ENCODE measurements at places on chromosomes 4 and X. TPM values are rescaled to one million over a fixed set of nuclear protein-coding genes. Genes with fewer than 3 reads are reported as not detected.
A peak's percentile ranks its signal among the peaks of the same experiment; 100 is the strongest.

Gene PHKA1
- 7.6 TPM for polyA plus RNA-seq

Gene NMU
- 5.6 TPM for polyA plus RNA-seq

Gene OPHN1
- polyA plus RNA-seq: 3.3 TPM

Gene CT55
- polyA plus RNA-seq: not detected

Gene GPR78
- not detected for polyA plus RNA-seq

Gene PNMA6A
- 0.02 TPM for polyA plus RNA-seq

Gene MGARP
- 2.7 TPM for polyA plus RNA-seq

Gene CPEB2
- 2.4 TPM for polyA plus RNA-seq

Gene GLOD5
- polyA plus RNA-seq: not detected

Gene BMX
- polyA plus RNA-seq: 0.16 TPM

Gene MAGED2
- 79.6 TPM for polyA plus RNA-seq

Gene DAPP1
- 18.3 TPM for polyA plus RNA-seq

Gene FAM133A
- not detected for polyA plus RNA-seq

Gene NCBP2L
- not detected for polyA plus RNA-seq

Gene GAGE1
- not detected for polyA plus RNA-seq

Gene TCEAL2
- polyA plus RNA-seq: not detected

Gene SAGE1
- polyA plus RNA-seq: not detected

Gene AMTN
- polyA plus RNA-seq: not detected

DNA sequence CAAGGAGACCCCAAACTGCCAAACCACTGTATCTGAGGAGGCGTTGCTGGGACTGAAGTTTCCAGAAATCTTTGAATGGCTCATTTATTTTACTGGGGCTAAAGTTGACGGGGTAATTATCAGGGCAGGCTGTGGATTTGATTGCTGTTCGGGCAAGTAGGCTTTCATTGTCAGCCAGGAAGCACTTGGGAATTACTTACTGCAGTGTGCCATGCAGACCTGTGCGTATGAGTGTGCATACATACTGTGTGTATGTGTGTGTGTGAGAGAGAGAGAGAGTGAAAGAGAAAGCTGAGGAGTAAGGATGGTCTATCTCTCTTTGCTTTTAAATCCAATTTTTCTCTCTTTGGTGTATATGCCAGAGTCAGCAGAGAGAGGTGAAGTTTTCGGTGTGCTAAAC lies 122.7 kb downstream of the NPNT start:
- no peak for DNase-seq

- DNase-seq: peak; percentile 39
These were observed at the start of gene ARHGAP6 for GRCh38 chrX:11665168-11666111. Gene ARHGAP6 (minus strand): TSS chrX:11665920. CDS start chrX:11664828, 1,092 bp downstream.

DNA sequence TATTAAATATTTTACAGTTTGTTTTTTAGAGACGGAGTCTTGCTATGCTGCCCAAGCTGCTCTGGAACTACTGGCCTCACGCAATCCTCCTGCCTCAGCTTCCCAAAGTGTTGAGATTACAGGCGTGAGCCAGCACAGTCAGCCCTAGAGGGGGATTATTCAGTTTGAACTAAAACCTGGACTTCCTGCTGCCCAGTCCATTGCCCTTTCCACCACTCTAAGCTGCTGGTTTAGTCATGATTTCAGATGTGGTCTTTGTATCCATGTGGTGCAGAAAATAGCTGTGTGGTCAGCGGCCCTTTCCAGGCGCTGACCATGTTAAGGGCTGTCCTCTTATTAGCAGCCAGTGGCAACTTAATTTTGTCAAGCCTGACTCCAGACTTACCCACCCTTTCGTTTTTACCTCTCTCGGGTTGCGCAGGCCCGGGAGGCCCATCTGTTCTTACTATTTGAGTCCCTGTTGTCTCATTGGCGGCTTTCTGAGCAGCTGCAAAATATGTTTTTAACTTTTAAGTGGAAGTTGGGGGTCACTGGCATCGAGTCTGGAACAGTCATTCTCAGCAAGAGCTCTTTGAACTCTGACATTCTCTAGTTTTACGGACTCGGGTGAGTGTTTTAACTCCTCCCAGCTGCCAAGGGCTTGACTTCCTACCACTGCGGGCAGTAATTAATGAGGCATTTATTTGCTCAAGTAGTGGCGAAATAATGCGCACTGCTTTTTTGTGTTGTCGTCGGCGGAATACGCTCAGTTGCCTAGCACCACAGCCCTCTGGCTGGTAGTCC lies 773 bp upstream of the VMA21 start:
- DNase-seq: no peak

GRCh38 chr4:126611900-126612299 lies 1020.9 kb upstream of the INTU start:
- DNase-seq: peak; percentile 43

DNA sequence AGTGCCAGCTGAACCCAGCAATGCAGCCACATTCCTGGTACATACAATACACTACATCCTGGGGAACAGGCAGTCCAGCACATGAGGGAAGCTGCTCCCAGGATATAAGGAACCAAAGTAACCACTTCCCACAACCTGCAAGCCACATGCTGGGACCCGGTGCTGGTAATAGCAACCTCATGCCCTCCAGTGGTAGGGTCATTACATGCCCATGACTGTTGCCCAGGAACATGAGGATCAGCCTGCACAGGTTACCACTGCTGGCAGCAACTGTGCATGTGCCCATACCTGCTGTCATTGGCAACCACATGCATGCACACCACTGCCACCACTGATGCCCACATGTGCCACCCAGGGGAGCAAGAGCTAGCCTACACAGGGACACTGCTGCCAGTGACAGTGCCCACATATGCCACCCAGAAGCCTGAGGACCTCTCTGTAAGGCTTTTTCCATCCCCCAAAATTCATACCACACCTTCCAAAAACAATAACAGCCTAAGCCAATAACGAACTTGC lies 1982.5 kb downstream of the ARAP2 start:
- peak; percentile 6 for DNase-seq

- peak; percentile 19 for DNase-seq
These were observed 22.9 kb upstream of the FAT1 start for GRCh38 chr4:186746581-186746980.

DNA sequence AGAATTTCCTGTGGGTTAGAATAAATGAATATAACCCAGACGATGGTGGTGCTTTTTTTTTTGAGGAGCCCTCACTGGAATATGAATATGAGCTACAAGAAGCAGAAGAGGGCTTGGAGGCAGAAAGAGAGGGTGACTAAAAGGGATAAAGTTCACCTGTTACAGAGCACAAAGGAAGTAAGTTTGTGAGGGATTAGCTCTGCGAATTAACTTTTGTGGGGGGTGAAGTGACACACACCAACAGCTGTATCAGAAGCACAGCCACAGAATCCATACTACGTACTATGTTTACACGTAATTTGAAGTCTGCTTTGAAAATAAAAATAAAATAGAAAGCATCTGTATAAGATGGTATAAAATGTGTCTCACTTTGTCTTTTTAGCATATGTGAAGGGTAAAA lies 963.6 kb upstream of the DIAPH2 start:
- no peak for DNase-seq

DNA sequence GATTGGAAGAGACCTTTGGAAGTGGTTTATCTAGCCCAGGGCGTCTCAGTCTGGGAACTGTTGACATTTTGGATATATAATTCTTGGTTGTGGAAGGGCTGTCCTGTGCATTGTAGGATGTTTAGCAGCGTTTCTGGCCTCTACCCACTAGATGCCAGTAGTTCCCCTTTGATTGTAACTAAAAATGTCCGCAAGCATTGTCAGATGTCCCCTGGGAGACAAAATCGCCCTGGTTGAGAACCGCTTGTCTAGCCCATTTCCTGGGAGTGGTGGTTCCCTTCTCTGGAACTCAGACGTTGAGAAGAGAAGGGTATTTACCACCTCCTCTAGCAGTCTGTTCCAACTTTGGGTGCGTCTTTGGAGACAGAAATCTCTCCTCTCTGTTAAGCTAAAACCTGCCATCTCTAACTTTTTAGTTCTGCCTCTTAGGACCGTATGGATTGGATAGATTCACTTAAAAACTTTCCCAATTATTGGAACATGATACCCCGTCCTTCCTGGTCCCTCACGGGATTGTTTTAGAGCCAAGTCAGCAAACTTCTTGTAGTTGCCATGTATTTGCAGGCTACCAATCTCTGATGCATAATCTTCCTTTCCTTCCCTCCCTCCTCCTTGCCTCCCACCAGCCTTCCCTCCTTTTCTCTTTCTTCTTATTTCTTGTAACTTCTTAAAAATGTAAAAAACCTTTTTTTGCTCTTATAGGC lies 13.9 kb downstream of the TMEM165 start:
- DNase-seq: no peak

DNA sequence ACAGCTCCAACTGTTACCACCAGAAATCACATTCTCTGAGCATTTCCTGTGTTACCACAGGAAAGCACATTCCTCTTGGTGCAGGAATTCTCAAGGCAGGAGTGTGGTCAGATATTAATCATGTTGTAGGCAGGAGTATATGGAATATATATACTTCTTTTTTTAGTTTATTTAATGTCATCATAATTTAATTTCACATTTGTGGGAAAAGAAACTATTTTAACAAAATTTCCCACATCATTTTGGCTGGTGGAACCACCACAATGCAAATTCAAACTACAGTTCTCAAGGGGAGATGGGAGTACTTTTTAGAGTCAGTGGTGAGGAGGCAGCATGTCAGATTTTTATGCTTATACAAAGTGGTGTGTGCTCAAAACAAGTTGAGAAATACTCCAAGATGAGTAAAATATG lies 139.0 kb downstream of the ATP10D start:
- peak; percentile 19 for DNase-seq

DNA sequence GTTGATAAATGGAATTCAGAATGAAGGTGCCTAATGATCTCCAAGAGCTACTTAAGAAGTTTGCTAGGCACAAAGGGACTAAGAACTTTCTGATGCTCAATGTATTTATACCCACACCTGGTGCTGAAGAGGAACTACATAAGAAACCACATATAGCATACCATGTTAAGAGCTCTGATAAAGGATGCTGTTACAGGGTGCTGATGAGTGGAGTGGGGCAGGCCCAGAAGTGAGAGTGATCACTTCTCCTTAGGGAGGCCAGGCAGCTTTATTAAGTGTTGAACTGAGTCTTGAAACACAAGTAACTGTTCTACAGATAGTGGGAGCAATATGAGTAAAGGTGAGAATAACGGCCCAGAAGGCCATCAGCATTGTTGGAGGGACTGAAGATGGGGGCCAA lies 68.3 kb upstream of the CHRDL1 start:
- DNase-seq: no peak

DNA sequence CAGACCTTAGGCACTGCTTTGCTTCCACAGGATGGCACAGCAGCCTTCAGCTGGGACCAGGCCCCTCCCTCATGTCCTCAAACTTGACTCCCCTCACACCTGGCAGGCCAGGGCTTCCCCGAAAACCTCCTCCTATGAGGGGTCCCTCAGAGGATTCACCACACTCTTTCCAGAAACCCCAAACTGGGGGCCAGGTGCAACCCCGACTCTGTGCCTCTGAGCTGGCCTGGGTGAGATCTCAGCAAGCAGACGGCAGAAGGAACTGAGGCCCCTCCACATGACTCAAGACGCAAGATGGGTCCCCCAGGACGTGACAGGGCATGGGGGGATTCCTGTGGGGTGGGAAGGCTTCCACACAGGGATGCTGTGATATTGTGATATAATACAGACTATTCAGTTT lies 6.2 kb downstream of the HCFC1 start:
- DNase-seq: no peak

GRCh38 chr4:38136604-38137003 lies 176.4 kb downstream of the PTTG2 start:
- no peak for DNase-seq

- DNase-seq: no peak
These were observed 32.0 kb downstream of the IDS start for GRCh38 chrX:149473092-149473491.

GRCh38 chr4:70623323-70623722 lies 5.2 kb upstream of the ENAM start:
- no peak for DNase-seq

DNA sequence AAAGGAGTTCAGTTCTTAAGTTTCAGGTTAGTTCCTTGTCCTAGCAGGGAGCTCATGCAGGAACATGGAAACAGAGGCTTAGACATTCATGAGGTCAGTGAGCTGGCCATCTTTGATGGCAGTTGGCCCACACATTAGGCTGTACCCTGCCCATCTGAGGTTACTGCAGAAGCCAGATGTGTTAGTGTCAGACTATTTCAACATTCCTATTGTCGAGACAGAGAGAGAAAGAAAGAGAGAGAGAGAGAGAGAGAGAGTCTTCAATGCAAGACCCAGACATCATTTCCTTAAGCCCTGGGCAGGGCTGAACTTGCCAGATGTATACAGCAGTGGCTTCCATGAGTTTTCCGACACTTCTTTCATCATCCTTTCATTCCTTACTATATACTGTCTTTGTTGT lies 91.3 kb downstream of the PPP1R2C start:
- peak; percentile 57 for DNase-seq

DNA sequence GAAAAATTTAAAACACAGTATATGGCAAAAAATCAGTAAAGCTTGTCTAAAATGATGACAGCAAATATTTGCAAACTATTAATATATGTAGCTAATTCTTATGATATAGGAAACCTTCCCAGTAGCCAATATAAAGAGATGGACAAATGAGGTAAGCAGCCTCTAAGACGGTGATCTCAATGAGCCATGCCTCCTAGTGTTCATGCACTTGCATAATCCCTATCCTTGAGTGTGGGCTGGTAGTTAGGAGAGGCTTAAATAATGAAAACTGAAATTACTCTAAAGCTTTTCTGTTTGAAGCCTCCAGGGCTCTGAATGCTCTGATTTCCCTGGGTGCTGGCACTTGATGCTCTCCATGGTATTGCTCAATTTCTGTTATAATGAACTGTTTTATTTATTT lies 24.6 kb upstream of the ARMCX4 start:
- no peak for DNase-seq

- DNase-seq: no peak
These were observed 18.5 kb downstream of the EGFL6 start for GRCh38 chrX:13587786-13588477.

- DNase-seq: no peak
These were observed 22.5 kb upstream of the TCEAL4 start for GRCh38 chrX:103562801-103563200.
